ENCODE measurements at places on chromosomes 3 and 15.

DNA sequence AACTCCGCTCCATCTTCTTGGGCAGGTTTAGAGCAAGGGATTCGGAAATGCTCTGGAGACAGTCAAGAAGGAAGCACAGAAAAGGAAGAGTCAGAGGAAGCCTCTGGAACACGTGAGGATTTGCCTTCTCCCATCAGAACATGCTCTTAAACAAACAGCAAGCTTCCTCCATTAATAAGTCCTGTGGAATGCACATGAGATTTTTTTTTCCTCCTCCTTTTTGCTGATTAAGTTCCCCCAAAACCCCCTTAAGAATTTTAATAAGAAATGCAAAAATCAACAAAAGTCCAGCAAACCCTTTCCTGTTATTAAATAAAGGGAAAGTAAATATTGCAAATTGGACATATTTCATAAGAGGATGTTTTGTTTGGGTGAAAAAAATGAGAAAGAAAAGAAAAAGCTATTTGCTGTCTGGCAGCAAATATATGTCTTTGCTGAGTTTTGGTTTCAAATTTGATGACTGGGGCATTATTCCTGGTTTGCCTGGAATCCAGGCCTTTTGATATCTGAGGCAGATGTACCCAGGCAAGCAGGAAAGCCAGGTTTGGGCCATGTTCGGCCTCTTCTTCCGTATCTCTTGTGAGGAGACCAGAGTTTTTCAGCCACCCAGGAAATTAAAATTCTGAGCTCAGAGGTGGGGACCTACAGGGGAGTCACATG, 7.9 kb upstream of the TSEN2 start:
- no peaks in the 10 kb centered on the region for H3K36me3 ChIP-seq
- no peaks in the 10 kb centered on the region for H3K4me1 ChIP-seq

DNA sequence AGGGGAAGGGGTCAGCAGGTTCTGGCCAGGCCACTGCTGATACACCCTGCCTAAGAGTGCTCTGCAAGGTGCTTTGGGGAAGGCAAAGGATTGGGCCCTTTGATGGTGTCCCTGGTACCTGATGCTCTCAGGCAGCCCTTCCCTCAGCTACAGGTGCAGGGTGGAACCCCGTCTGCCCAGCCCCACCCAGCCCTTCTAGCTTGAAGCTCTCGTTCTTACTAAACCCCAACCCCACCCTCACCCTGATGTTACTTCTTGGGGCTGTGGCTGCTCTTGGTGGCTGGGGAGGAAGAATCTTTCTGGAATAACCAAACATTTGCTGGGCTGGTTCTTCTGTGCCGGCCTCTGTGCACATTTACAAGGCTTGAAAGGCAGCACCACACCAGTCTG, 6.4 kb downstream of the GNAI2 start:
- no peak for DNase-seq
- H3K4me3 ChIP-seq, result no peak overlapping the region
- H3K27me3 ChIP-seq, result no peaks in the 10 kb centered on the region
- peaks cover 77% of the 10 kb centered on the region for H3K4me1 ChIP-seq
- peak overlapping the region; percentile 99 for H3K27ac ChIP-seq

- no peaks in the 10 kb centered on the region for H3K4me1 ChIP-seq
- DNase-seq, result no peak
- H3K4me3 ChIP-seq, result no peak overlapping the region
- H3K27me3 ChIP-seq, result no peaks in the 10 kb centered on the region
- H3K36me3 ChIP-seq, result no peaks in the 10 kb centered on the region
These were observed 209.5 kb downstream of the ADAMTS17 start for GRCh38 chr15:100132309-100132708.

DNA sequence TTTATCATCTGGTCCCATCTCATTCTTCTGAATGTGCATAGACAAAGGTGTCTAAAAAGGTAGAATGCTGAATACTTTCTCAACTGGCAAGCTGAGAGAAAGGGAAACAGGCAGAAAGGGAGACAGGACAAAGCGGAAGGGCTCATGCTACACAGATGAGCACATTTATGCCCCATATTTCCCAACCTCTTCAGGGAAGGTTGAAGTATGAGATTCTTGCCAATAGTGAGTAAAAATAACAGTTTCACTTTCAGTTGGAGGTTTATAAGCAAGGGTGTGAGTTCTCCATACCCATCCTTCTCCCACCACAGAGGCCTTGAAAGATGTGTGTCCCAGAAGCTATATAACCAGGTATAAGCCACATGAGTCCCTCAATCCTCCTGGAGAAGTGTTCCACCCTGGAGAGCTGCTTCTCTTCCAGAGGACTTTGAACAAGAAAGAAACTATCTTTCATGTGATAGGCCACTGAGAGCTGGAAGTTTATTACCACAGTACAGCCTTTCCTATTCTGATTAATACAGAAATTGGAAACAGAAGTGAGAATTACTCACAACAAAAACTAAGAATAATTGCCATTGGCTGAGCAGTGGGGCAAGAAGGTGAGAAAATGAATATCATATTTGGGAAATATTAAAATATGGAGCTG, 709.4 kb upstream of the NR2F2 start:
- H3K27ac ChIP-seq, result no peak overlapping the region
- no peaks in the 10 kb centered on the region for H3K27me3 ChIP-seq
- H3K36me3 ChIP-seq, result no peaks in the 10 kb centered on the region
- DNase-seq, result no peak
- no peak overlapping the region for H3K4me3 ChIP-seq
- peaks cover 16% of the 10 kb centered on the region for H3K4me1 ChIP-seq

- no peaks in the 10 kb centered on the region for H3K27me3 ChIP-seq
- no peaks in the 10 kb centered on the region for H3K4me1 ChIP-seq
- H3K36me3 ChIP-seq, result no peaks in the 10 kb centered on the region
- no peak overlapping the region for H3K4me3 ChIP-seq
- no peak for DNase-seq
These were observed 113.4 kb downstream of the ASB7 start for GRCh38 chr15:100715571-100716455.

DNA sequence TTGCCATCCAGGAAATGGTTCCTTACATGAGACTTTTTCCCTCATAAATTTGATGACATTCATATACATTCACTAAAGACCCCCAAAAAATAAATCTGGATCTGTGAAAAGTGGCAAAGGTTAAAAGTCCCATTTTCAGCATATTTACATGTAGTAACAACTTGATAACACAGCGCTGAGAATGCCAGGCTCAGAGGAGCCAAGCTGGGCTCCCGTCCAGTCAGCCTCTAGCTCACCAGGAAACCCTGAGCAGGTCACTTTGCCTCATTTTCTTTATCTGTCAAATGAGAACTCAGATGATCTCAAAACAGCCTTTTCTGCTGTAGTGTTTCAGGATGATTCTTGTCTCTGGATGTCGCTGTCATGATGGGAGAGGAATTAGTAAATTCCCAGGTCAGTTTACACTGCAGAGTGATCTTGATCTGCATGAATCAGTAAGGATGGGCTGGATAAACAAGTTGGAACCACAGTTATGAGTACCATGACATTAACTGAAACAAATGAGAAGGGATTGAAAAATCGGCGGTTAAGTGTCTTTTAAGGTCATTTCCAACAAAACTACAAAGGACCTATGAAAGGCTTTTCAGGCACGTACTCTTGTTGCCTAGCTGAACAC, 82.8 kb downstream of the PPARG start:
- H3K27me3 ChIP-seq, result peaks cover 4% of the 10 kb centered on the region
- no peaks in the 10 kb centered on the region for H3K36me3 ChIP-seq
- H3K27ac ChIP-seq, result no peak overlapping the region

- no peak overlapping the region for H3K4me3 ChIP-seq
- H3K36me3 ChIP-seq, result peaks cover 6% of the 10 kb centered on the region
- no peak overlapping the region for H3K27ac ChIP-seq
These were observed 559.9 kb upstream of the MCTP2 start for GRCh38 chr15:93671387-93671943.

DNA sequence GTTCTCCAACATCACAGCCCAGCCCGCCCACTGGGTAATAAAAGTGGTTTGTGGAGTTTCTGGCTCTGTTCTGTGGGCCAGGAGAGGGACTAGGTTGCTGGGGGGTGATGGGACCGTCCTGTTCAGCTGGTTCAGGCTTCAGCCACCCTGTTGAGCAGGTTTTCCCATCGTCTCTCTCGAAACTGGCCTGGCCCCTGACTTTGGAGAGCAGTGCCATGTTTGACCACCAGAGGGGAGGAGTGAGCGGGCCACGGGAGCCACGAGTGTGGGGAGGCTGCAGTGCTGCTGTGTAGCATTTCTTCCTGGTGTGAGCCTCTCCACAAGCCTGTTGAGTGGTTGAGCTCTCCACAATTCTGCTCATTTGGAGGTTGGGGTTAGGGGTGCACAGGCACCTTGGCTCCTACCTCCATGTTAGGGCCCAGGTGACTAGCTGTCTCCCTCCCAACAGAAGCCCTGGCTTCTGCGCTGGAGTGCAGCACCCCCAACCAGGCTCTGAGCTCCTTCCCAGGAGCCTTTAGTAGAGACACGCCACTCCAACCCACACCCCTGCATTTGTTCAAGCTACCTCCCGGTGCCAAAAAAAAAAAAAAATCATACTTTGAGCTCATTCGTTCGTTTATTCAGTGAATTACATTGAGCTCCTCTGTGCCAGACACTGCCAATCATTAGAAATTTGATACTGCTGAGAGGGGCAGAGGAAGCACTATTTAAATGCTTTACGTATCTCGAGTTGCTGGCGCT, 13.9 kb downstream of the SPINT1 start:
- peak; percentile 72 for DNase-seq
- H3K27me3 ChIP-seq, result no peaks in the 10 kb centered on the region

DNA sequence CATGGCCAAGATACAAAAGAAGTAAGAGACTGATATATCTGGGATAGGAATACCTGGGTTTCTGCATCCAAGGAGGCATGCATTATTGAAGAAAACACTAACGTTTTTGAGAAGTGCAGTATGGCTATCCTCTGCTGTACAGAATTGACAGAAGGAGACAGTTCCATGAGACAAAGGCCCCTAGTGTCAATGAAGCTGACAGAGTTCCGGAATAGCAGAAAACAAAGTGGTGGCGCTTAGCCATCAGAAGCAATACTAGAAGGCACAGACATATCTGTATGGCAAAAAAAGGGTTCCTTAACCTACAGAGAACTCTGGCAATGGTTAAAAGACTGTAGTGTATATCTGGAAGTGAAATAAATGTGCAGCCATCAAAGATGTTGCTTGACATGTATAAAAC, 77.8 kb downstream of the VGLL3 start:
- H3K4me3 ChIP-seq, result no peak overlapping the region
- H3K36me3 ChIP-seq, result no peaks in the 10 kb centered on the region
- DNase-seq, result no peak
- H3K4me1 ChIP-seq, result peaks cover 5% of the 10 kb centered on the region
- no peak overlapping the region for H3K27ac ChIP-seq
- H3K27me3 ChIP-seq, result no peaks in the 10 kb centered on the region

- no peak overlapping the region for H3K4me3 ChIP-seq
- H3K27ac ChIP-seq, result no peak overlapping the region
- H3K36me3 ChIP-seq, result no peaks in the 10 kb centered on the region
- peaks cover 2% of the 10 kb centered on the region for H3K4me1 ChIP-seq
- H3K27me3 ChIP-seq, result no peaks in the 10 kb centered on the region
These were observed 27.2 kb upstream of the TMEM158 start for GRCh38 chr3:45253316-45253715.

DNA sequence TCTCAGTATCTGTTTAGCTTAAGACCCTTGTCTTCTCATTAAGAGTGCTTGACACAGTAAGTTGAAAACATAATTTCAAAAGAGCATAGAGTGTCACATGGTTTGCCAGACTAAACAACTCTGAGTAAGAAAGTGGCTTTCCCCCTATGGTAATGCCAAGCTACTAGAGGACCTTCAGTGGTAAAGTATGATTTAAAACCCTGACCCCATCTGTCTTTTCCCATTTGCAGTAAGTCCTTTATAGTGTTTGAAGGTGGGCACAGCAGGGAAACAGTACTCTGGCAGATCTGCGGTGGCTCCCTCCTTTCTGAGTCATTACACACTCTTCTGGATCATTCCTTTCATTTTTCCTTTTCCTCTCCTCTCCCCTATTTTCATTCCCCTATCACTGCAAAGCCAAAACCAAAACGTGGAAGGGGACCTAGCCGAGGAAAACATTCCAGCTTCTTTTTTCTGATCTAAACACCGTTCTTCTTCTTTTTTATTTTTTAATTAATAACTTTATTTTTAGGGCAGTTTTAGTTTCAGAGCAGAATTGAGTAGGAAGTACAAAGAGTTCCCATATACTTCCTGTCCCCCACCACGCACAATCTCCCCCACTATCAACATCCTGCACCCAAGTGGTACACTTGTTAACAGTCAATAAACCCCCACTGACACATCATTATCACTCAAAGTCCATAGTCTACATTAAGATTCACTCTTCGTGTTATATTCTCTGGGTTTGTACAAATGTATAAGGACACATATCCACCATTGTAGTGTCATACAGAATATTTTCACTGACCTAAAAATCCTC, 74.7 kb downstream of the PPARG start:
- no peak overlapping the region for H3K4me3 ChIP-seq
- no peaks in the 10 kb centered on the region for H3K27me3 ChIP-seq
- DNase-seq, result no peak

DNA sequence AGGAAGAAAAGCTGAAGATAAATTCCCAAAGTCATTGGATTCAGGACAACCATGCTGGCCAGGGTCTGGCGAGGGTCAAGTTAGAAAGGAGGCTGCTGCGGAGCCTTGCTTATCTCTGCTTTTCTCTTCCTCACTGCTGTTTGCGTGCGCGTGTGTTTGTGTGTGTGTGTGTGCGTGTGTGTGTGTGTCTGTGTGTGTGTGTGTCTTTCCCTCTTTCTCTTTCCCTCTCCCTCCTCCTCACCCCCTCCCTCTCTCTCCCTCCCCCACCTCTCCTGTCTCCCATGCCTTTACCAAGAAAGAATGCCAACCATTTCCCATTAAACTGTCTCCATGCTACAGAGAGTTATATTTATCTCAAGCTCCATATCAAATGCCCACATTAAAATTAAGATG, at the start of gene COLQ:
COLQ (minus strand) TSS at position 134 of the 393 bp plus-strand sequence; CDS start at position 53, 81 bp downstream.
- peak; percentile 23 for DNase-seq
- H3K36me3 ChIP-seq, result no peaks in the 10 kb centered on the region
- H3K4me3 ChIP-seq, result no peak within 1 kb of the TSS
- no peak within 1 kb of the TSS for H3K27ac ChIP-seq
- H3K4me1 ChIP-seq, result peaks cover 4% of the 10 kb centered on the region

DNA sequence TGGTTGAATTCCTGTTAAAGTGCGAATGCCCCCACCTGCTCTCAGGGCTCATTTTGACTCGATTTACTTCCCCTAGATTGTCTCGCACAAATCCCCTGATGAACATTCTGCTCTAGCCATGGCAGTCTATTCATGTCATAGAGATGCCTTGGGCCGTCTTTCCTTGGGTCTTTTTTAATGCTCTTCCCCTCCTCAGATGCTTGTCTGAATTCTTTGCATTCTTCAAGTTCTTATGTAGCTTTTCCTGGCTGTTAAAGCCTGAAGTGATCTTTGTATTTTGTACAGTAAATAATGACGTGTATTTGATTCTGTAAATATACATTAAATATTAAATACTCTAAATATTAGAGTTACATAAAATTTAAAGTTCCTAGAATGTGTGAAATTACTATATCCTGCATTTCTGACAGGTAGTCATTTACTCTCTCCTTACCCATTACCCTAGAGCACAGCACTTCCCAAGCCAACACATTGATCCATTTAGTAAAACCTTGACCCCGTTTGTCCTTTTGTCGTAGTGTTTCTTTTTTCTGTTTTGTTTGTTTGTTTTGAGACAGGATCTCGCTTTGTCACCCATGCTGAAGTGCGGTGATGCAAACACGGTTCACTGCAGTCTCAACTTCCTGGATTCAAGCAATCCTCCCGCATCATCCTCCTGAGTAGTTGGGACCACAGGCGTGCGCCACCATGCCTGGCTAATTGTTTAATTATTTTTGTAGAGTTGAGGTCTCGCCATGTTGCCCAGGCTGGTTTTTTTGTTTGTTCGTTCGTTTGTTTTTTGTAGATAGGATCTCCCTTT, 47.9 kb downstream of the YEATS2 start:
- H3K27me3 ChIP-seq, result no peaks in the 10 kb centered on the region
- no peak overlapping the region for H3K4me3 ChIP-seq
- peaks cover 32% of the 10 kb centered on the region for H3K36me3 ChIP-seq
- DNase-seq, result peak; percentile 64
- no peaks in the 10 kb centered on the region for H3K4me1 ChIP-seq
- H3K27ac ChIP-seq, result peak overlapping the region; percentile 76
